Activated T-helper 1 cell treated with anti-CD3 and anti-CD28 coated beads, Interleukin-2, amount 50 U/mL, for 16 hours (primary cell): ENCODE measurements at places on chromosomes 7 and 10.

DNA sequence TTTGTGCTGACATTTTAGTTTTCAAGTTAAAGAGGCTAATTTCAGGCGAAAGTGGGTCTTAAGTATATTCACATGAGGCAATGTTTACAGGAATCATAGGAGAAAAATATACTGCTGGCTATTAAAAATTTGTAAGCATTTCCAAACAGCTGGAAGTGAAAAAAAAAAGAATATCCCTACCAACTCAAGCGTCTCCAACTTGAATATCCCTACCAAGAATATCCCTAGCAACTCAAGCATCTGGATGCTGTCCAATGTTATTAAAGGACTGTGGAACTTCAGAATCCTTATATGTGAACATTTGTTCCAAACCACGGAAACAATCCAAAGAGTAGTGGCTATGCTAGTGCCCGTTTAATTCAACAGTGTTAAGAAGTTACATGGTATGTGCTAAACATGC is 1303.0 kb downstream of the GATA3 start:
- DNase-seq: no peak

- no peak for DNase-seq
These were observed 46.1 kb upstream of the CACUL1 start for GRCh38 chr10:118800920-118801319.

DNA sequence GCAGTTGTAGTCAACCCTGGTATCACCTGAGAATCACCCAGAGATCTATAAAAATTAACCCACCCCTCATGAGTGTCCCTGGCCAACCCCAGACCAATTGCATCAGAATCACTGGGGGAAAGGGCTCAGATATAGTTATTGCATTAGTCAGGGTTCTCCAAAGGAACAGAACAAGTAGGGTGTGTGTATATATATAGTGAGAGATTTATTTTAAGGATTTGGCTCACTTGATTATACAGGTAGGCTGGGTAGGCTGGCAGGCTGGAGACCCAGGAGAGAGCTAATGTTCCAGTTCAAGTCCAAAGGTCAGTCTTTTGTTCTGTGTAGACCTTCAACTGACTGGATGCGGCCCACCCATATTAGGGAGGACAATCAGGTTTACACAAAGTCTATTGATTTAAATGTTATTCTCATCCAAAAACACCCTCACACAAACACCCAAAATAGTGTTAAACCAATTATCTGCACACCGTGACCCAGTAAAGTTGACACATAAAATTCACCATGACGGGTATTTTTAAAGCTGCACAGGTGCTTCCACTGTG is 372.9 kb upstream of the NFE2L3 start:
- no peak for DNase-seq

DNA sequence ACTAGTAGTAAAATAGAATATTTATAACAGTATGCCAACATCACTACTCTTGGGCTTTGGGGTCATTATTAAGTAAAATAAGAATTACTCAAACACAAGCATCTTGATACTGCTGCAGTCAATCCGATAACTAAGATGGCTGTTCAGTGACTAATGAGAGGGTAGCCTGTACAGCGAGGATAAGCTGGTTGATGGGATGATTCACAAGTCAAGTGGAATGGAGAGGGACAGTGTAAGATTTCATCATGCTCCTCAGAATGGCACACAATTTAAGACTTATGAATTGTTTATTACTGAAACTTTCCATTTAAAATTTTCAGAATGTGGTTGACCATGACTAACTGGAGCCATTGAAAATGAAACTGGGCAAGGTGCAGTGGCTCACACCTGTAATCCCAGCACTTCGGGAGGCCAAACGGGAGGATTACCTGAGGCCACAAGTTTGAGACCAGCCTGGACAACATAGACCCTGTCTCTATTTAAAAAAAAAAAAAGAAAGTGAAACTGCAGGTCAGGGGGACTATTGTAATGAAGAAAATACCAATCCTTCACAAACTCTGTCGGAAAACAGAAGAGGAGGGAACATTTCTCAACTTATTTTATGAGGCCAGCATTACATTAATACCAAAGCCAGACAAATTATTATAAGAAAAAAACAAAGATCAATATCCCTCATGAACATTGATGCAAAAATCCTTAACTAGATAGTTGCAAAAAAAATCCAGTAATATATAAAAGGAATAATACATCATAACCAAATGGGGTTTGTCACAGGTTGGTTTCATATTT is 11.2 kb downstream of the AVL9 start:
- DNase-seq: no peak
